ENCODE measurements at places on chromosomes 6 and 20.

DNA sequence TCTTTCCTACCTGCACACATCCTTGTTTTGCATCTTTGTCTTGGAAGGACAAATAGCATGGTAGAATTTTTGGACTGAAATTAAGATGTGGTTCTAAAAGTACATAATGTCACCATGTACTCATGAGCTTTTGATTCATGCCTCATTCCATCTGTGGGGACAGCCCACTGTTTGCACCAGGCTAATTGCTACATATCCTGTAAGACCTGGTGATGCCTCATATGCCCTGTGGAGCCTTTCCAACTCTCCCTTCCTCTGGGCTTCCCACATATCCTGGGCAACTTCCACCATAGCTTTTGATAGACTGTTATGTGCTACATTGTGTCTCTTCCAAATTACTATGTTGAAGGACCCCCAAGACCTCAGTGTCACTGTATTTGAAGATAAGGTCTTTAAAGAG lies 213.6 kb upstream of the PREP start:
- DNase-seq = no peak

GRCh38 chr6:104509355-104509754 lies 350.4 kb downstream of the HACE1 start:
- DNase-seq = no peak

DNA sequence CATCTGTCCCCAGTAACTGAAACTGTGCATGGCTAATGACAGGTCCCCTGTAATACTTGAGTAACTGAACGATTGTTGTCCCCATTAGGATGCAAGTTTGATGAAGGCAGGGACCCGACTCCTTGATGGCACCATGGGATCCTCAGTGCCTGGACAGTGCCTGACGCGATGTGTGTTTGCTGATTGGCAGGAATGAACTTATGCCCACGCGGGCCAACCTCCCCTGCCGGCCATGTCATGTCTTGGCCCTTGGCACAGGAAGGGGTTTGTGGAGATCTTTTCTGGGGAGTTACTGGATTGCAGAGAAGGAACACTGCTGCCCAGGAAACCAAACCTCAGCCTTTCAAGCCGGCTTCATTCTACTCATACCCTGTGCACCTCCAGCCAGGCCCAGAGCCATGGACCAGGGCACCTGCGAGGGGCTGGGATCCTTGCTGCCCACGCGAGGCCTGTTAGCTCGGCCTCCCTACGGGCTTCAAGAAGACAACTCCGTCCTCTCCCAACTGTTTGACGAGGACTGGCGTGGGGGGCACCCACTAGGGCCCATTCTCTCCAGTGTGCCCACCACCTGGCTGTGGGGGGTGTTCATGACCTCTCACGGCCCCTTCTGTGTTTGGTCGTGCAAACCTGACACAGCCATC lies 147.8 kb downstream of the ZMYND8 start:
- DNase-seq = no peak

DNA sequence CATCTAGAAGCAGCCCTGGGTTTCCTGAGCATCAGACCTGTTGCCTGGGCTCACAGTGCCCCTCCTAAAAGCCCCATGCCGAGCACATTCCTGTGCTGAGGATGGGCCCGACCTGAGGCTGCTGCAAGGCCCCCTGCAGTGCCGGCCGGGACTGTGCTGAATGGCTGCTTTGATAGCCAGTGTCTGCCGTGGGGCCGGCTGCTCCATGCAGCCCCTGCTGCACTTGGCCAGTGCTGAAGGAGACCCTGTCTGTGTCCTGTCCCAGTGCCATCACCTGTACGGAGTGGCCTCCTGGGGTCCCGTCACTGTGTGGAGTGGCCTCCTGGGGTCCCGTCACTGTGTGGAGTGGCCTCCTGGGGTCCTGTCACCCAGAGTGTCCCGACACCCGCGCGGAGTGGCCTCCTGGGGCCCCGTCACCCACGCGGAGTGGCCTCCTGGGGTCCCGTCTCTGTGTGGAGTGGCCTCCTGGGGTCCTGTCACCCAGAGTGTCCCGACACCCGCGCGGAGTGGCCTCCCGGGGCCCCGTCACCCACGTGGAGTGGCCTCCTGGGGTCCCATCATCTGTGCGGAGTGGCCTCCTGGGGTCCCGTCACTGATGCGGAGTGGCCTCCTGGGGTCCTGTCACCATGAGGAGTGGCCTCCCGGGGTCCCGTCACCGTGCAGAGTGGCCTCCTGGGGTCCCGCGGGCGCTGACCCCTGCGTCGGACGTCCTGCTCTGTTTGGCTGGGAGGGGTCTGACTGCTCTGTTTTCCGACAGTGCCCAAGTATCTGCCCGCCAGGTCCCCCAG lies 7.0 kb downstream of the COL9A3 start:
- DNase-seq = no peak

GRCh38 chr6:99780556-99780885 lies 173.9 kb downstream of the PRDM13 start:
- no peak for DNase-seq

GRCh38 chr6:2081155-2082138 lies 164.0 kb downstream of the GMDS start:
- DNase-seq = no peak

- no peak for DNase-seq
Observed at GRCh38 chr6:151292974-151293687, 53.4 kb downstream of the AKAP12 start.

Data from lung microvascular endothelial cell (primary cell).